Fibroblast of skin of right biceps (primary cell): ENCODE measurements at places on chromosomes 13 and 19.

DNA sequence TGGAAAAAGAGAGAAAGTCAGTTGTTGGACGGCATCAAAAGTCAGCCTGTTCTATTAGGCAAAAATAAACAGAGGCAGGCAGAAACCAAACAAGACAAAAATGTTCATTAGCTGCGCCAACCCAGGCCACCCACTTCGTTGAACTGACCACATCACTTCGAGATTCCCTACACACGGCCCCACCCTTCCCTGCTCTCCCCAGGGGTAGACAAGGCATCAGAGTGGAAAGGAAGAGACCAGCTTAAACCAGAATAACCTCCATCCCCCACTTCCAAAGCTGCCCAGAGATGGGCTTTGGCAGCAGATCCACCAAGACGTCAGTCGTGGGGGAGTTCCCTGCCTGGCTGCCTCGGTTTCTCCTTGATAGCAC, 204.6 kb upstream of the TSHZ3 start:
- DNase-seq, result no peak

- no peak for DNase-seq
These were observed 275.3 kb downstream of the COG6 start for GRCh38 chr13:39930544-39931444.

GRCh38 chr19:8518536-8518935, 4.6 kb upstream of the ZNF414 start:
- no peak for DNase-seq

DNA sequence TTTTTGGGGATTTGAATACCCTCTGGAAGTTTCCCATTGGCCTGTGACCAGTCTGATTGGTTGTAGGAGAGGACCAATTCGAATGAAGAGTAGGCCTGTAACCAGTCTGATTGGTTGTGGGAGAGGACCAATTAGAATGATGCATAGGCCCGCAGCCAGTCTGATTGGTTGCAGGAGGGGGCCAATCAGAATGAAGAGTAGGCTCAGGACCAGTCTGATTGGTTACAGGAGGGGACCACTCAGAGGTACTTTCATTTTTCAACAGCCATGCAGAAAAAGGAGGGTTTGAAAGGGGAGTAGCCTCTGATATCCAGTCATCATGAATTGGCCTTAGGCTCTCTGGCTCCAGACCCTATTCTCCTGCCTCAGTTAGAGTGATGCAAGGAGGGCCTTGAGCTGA, 30.4 kb upstream of the SLC1A5 start:
- DNase-seq, result peak; percentile 53

- DNase-seq, result no peak
These were observed 2.0 kb downstream of the POU2F2 start for GRCh38 chr19:42130254-42130573.

GRCh38 chr19:33797802-33798671, 1.4 kb downstream of the KCTD15 start:
- DNase-seq, result peak; percentile 70
